ENCODE measurements at places on chromosomes 6 and 20.

- no peak for DNase-seq
Observed at GRCh38 chr6:8940356-8940755, 505.0 kb upstream of the SLC35B3 start.

GRCh38 chr6:43205849-43206248 lies 23.4 kb downstream of the DNPH1 start:
- no peak for DNase-seq

GRCh38 chr20:44618318-44618731 lies 33.2 kb downstream of the ADA start:
- DNase-seq, result no peak

DNA sequence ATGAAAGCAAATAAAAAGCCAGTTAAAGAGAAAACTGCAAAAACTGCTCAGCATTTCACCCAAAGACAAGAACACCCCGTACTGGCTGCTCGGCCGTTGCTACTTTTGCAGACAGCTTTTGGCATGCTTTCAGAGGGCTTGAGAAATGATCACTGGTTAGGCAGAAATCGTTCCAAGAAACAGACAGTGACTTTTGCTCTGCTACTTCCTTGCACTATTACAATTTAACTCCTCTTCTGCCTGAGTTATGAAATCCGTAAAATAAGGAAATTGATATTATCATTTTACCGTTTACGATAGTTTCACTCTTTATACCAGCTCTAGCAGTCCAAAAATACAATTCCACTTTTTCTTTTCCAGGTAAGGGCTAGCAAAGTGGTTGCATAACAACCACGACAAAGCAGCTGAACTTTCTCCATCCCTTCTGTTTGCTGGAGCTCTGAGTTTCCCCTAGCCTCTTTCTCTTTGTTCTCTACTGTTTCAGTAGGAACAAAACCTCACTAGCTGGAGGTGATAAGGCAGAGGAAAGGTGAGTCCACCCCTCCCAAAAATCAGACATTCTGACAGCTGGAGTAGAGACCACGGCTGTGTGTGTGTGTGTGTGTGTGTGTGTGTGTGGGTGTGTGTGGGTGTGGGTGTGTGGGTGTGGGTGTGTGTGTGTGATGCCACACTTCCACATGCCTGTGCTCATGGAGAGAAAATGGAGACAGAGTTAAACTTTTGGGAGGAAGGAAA lies 191.8 kb upstream of the RREB1 start:
- DNase-seq, result no peak

GRCh38 chr6:124200661-124201060 lies 397.0 kb downstream of the NKAIN2 start:
- DNase-seq, result peak; percentile 44

DNA sequence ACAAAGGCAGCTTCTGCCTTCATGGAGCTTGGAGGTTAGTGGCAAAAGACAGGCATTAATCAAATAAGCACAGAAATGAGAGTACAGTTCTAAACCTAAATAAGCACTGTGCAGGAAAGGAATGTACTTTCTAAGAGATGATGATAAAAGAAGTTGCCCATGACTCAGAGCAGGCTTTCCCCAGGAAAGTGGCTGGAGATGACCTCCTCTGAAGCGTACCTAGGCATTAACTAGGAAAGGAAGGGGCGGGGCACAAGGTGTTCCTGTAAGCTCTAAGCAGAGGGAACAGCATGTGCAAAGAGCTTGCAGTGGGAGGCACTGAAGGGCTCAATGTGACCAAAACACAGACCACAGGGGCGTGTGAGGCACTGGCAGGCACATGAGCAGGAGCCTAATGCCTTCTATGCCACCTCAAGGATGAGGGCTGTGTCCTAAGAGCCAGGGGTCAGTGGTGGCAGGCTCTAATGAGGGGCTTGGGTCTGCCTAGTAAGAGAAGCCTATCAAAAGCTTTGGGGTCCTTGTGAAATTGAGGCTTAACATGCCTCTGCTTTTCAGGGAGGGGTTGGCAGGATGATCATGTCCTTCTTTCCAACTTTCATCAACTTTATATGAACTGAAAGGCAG lies 4.9 kb downstream of the SSTR4 start:
- DNase-seq, result no peak

DNA sequence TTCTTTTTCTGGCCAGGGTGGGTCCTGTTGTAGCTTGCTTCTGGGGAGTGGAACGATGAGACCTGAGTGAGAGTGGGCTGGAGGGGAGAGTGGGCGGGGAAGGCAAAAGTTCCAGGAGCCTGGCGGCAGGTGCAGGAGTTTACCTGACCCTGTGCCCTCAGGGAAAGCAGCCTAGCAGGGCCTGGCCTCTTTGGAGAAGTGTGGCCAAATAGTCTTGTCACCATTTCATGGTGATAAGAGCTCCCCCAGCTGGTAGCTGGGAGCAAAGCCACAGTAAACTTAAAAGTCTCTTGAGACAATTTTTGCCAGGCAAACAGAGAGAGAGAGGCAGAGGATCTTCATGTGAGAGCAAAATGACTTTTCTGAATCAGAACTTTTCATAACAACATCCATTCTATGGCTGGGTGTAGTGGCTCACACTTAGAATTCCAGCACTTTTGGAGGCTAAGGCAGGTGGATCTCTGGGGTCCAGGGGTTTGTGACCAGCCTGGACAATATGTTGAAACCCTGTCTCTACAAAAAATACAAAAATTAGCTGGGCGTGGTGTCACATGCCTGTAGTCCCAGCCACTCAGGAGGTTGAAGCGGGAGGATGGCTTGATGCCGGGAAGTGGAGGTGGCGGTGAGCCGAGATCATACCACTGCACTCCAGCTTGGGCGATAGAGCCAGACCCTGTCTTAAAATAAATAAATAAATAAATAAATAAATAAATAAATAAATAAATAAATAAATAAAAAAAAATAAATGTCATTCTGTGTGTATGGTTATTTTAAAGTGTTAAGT lies 161.8 kb upstream of the SCGN start:
- peak; percentile 59 for DNase-seq

DNA sequence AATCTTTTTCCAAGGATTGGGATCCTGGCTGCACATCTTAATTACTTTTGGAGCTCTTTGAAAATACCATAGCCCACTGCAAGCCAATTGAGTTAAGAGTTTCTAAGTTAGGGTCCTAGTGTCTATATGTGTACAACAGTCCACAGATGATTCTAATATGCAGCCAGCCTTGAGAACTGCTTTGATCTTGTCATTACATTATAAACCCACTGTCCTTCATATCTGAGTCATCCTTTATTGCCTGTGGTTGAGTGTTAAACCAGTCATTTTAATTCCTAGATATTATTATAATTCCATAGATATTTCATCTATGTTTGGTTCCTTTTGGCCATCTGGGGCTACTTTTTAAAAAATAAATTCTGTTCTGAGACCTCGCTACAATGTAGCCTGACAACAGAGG lies 24.1 kb downstream of the MCM8 start:
- no peak for DNase-seq

DNA sequence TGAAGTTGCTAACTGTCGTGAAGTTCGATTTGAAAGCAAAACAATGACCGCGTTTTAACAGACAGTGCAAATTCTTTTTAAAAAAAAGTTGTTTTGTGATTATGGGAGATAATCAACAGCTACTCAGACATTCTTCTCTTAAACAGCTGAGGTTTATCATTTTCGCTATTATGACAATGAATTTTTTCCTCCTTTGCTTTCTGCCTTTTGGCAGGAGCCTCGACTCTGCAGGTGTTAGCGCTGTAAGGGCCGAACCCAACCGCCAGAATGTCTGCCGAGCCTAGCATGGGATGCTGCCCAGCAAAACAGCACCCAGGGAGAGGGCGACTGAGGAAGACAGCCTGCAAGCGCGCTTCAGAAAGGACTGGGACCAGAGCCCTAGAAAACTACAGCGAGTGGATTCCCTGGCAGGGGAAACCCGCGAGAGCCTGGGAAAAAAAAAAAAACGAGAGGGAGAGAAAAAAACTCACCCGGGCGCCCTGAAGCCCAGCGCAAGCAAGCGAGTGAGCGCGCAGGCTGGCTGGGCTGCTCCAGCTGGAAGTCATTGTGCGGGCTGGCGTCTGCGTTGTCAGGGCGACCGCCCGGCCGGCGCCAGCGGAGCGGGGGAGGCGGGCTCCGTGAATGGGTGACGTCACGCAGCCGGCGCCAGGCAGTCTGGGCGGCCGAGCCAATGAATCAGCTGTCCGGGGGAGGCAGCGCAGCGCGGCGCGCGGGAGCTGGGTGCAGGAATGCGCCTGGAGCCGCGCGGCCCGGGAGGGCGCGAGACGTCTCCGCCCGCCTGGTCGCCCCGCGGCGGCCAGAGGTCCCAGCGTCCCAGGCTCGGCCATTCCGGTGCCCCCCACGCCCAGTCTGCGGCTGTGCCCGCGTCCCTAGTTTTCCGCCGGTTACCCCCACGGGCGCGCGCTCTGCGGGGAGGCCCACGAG lies 32.7 kb upstream of the ID4 start:
- DNase-seq, result peak; percentile 74

- DNase-seq, result no peak
Observed at GRCh38 chr6:138103871-138104270, 3.3 kb downstream of the PERP start.

DNA sequence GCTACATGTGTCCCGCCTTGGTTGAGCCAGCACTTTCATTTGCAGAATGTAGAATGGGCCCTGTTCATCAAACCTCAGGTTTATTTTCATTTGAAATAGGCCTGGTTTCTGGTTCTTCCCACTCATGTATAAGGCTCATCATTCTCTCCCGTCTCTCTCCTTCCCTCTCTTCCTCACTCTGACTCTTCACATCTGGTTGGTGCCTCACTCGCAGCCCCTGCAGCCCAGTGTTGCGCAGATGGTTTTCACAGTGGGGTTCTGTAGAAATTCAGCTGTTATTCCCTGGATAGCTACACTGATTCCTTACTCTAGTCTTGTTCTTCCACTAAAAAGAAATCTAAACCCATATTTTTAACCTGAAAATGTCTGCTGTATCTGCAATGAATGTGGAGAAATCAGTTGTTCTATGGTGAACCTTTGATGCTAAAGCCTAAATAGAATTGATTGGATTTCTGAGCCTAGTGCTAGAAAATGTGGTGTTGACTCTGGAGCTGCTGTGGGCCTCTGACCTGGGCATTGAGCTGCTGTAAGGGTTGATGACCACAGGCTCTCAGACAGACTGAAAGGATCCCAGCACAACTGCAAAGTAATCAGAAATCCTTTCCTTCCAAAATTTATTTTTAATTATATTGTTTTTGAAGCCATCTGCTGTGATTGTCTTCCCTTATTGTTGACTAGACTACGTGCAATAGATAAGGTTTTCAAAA lies 150.3 kb downstream of the TMEM242 start:
- DNase-seq, result no peak
